ENCODE measurements at places on chromosomes 12 and 14.

- peak; percentile 59 for DNase-seq
Measured at GRCh38 chr12:45343269-45344051, 127.6 kb downstream of the ANO6 start.

DNA sequence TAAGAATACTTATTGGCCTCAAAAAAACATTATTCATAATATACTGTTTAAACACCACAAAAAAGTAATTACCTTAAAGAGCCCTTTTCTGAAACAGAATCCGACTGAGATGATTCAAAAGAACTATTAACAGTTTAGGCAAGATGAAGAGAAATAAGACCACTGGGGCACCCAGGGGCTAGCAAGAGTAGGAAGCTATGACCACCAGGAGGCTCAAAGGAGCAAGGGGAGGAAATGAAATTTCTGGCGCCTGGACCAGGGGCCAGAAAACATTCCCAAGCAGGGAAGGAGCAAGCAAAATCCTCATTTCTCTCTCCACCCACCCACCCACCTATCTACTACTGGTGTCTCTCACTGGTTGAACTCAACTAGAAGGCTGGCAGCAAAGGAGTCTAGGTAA lies 6.3 kb upstream of the DCAF4 start:
- DNase-seq, result no peak

DNA sequence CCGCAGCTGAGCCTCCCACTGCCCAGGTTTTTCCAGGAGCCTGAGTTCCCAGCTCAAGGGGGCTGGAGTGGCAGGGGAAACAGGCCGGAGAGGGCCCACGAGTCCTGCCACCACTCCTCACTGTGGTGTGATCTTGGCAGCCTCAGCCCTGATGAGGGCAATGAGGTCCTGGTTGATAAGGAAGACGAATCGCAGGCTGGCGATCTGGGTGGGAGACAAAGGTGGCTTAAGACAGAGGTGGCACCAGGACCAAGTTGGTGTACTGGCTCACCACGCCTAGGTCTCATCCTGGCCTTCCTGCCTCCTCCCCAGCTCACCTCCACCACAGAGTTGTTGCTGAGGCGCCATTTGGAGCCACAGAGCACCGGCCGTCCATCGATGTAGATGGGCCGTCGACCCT lies 9.4 kb downstream of the MCRS1 start:
- DNase-seq, result no peak

DNA sequence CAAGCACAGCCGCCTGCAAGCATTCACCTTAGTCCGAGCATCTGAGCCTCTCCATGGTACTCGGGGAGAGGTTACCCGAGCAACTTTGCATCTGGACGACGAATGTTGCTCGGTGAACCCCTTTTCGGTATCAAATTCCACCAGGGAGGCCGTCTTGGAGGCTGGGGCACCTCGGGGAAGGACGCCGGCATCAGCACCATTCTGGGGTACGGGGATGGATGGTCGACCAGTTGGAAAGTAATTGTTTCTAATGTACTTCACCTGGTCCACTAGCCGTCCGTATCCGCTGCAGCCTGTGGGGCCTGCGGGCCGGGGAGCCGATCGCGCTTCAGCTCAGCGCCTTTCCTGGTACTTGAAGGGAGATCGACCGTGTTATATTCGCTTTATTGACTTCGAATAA lies 161.7 kb upstream of the RTL1 start:
- no peak for DNase-seq

DNA sequence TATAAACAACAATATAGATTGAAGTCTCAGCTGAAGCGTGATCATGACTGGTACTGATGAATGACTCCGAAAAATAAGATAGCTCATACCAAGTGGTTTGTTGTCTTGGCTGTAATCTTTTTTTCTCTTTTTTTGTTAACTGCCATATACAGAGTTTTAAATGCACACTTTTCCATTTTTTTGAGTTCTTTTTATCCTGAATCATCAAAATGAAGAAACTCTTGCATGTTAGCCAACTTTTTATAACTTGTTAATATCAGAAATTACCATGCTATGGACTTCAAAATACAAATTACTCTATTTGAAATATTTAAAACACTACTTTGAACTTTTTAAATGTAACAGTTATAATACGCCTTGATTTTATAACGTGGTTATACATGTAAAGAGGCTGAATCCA lies 10.1 kb upstream of the KCNMB4 start:
- DNase-seq, result no peak

- DNase-seq, result no peak
Measured at GRCh38 chr12:90322006-90322405, 613.4 kb upstream of the ATP2B1 start.

DNA sequence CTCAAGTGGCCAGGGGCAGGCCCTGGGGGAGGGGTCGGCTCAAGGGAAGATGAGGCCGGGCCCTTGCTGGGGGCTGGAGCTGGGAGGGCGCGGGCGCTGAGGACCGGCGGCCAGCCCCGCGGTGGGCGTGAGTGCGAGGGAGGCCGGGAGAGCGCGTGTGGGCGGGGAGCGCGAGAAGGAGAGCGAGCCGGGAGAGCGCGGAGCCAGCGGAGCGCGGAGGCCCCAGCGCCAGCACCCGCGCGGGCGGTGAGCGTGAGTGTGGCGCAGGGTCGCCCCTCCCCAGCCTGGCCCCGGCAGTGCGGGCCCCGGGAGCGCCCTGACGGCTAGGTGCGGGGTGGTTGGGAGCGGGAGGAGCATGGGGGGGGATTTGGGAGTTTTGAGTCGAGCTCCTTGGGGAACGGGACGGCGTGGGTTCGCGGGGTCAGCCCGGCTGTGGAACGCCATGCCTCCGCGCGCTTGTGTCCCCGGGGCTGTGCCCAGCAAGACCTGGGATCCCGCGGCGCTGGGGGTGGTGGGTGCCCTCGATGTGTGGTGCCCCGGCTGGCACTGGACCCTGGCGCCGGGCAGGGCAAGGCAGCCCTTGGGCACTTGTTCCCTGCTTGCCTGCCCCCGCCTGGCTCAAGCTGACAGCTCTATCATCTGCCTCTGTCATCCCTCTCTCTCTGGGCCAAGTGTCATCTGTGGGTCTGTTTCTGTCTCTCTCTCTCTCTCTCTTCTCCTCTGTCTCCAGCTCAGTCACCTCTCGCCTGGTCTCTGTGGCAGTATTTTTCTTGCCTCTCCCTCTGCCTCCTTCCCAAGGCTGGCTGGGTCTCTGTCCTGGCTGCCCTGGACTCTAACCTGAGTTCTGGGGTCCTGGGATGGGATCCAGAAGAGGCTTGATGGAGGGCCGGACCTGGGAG lies at the start of gene LBHD2:
Gene LBHD2, plus strand, starts transcription at position 190 of the 899 bp plus-strand sequence. CDS start 1,803 bp downstream, outside the sequence.
- peak; percentile 44 for DNase-seq

DNA sequence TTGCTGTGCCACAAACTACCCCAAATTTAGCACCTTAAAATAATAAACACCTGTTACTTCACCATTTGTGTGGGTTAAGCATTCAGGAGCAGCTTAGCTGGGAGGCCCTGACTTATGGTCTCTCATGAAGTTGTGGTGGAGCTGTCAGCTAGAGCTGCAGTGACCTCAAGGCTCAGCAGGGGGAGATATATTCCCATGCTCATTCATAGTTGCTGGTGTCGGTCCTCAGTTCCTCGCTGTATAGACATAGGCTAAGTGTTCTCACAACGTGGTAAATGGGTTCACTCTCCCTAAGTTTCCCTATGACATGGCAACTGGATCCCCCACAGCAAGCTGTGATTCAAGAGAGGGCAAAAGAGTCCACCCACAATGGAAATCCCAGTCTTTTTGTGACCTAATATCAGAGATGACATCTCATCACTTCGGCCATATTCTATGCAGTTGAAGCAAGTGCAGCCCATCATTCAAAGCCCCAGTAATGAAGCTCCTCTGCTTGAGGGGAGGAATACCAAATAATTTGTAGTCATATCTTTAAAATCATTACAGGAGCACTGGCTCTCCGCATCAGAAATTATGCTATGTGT lies 41.1 kb downstream of the PRB3 start:
- no peak for DNase-seq

DNA sequence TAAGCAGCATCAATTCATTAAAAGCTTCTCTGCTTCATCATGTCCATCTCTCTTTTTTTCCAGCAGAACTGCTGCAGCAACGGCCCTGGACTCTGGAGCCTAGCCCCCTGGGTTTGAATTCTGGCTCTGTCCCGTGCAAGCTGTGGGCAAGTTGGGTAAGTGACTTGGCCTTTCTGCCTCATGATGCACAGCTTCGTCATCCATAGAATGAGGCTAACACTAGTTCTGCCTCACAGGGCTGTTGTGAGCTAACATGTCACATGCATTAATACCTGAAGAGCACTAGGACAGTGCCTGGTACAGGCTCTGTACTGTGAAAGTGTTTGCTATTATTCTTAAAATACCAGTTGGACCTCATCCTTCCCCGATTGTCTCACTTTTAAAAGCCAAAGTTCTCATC lies 4.2 kb downstream of the KRT82 start:
- DNase-seq, result no peak

DNA sequence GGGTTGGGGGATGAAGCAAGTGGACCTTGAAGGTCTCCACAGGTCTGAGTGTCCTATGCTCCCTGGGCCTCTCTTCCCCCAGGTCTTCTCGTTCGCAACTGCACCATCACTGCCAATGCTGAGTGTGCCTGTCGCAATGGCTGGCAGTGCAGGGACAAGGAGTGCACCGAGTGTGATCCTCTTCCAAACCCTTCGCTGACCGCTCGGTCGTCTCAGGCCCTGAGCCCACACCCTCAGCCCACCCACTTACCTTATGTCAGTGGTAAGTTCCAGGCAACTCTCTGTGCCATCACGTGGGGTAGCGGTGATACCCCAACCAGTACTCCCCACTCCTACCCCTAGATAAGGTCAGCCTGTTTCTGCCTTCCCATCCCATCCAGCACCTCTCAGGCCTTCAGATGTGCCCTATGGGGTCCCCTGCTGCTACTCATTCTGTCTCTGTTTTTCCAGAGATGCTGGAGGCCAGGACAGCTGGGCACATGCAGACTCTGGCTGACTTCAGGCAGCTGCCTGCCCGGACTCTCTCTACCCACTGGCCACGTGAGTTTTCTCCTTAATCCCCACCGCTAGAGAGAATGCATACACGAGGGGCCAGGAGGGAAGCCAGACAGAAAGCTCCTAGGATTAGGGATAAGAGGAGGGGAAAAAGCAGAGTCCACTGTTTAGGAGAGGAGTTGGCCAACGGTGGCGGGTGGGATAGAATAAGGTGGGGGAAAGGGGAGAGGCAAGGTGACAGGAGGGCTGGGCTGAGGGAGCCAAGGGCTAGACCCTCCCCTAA lies 1.6 kb upstream of the TAPBPL start:
- DNase-seq, result no peak

GRCh38 chr14:54585214-54585613 lies 18.3 kb downstream of the SAMD4A start:
- no peak for DNase-seq

- no peak for DNase-seq
Measured at GRCh38 chr12:43736927-43737440, 21.6 kb downstream of the PUS7L start.

DNA sequence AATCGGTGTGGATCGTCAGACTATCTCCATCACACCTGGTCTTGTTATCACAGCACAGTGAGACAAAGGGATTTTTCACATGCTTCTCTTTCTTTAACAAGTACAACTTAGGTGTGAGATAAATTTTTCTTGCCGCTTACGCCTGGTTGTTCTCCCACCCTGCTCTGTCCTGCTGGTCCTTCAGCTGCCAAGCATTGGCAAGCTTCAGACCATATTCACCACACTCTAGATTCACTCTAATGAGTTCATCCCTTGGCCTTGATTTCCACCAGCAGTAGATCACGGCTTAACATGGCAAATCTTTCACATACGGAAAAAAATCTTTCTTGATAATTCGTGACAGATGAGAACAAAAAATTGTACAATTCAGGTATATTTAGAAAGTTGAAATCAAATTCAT lies 33.5 kb downstream of the RHOJ start:
- DNase-seq, result no peak

All from Right ventricle myocardium superior (tissue), 1 donor.